Cerebellar nuclear complex (tissue), 1 donor: ENCODE measurements at places on chromosomes 5 and 9.

GRCh38 chr5:62585751-62586150 is 7.1 kb downstream of the LRRC70 start:
- no peak for DNase-seq

- DNase-seq = no peak
Observed at GRCh38 chr9:90921969-90922368, 120.3 kb downstream of the SYK start.

- no peak for DNase-seq
Observed at GRCh38 chr9:98132158-98132557, 13.1 kb upstream of the TRIM14 start.

DNA sequence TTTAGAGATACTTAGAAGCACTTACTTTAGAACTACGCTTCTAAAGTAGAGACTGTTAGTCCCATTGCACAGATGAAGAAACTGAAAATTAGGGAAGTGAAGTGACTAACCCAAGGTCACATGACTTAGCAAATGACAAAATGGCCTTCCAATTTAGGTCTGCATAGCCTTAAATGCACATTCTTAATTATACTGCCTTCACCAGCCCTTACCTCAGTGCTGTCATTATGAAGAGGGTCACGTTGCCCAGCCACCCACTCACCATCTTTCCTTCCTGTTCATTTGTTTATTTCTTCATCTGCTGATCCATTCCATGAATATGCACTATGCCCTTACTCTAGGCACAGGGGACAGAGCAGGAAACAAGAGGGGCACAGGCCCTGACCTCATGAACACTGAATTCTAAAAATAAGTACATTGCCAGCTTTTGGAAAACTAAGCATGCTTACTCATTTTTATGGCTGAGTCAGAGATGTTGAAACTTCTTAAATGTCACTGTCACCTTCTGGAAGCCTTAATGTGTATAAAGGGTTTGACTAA is 8.6 kb downstream of the HAVCR2 start:
- DNase-seq = no peak

DNA sequence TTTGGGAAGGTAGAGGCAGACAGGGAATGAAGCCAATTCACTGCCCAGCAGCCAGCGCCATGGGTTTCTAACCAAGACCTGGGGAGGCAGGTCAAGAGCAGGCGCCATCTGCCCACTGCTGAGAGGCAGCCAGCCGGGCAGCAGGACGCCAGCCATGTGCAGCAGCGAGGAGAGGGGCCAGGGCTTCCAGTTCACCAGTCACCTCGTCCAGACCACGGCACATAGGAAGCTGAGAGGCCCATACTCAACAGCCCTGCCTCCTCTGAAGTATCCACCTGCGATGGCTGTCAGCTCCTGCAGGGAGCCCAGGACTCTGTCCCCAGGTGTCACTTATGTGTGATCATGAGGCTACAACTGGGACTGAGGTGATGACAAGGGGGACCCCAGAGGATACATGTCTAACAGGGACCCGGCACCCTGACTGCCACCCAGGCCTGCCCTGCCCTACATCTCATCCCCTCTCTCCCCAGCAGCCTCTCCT is 30.1 kb downstream of the IPPK start:
- DNase-seq = peak; percentile 53

DNA sequence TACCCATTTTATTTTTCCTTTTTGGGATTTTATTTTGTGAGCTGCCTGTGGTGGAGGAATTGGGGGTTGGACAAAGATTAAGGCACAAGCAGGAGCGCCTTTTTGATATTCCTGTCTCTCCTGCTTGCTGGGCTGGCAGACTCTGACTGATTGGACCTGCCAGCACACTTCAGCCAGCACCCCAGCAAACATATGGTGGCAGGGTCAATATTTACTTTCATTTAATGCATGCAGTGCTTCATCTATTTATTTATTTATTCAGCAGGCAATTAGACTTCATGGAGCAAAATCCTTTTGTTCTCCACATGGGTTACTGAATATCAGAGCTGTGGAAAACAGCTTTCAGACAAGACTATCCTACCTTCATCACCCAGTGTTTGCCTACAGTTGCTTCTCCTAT is 48.4 kb upstream of the EPB41L4A start:
- DNase-seq = no peak

GRCh38 chr5:121834021-121834420 is 17.7 kb upstream of the FTMT start:
- no peak for DNase-seq

GRCh38 chr9:6703898-6704639 is 53.7 kb upstream of the KDM4C start:
- no peak for DNase-seq

- DNase-seq = no peak
Observed at GRCh38 chr9:130539420-130540223, 39.8 kb upstream of the FUBP3 start.

DNA sequence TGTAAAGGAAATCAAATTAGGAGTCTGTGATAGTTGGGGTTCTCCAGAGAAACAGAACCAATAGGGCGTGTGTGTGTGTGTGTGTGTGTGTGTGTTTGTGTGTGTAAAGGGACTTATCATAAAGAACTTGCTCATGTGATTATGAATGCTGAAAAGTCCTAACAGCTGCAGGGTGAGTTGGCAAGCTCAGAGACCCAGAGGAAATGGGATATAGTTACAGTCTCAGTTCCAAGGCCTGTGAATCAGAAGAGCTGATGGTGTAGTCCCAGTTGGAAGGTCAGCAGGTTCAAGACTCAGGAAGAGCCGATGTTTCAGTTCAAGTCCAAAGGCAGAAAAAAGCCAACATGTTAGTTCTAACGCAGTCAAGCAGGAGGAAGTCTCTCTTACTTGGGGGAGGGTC is 214.2 kb downstream of the ELAVL2 start:
- no peak for DNase-seq

DNA sequence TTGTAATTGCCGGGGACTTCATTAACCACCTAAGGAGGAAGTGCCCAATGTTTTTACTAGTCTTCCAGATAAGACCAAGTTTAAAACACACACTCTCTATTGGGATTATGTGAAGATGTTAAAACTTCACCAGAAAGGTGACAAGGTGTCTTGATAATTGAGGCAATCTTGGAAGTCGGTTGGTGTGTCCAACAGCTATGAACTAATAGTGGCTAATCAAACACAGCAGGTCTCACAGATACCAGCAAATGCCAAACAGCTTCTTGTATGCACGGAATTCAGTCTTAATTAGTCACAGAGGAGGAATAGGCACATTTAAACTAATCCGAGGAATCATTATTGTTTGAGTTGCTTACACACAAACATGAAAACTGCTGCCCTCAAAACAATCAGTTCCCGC is 214.5 kb downstream of the SEC61B start:
- DNase-seq = no peak

DNA sequence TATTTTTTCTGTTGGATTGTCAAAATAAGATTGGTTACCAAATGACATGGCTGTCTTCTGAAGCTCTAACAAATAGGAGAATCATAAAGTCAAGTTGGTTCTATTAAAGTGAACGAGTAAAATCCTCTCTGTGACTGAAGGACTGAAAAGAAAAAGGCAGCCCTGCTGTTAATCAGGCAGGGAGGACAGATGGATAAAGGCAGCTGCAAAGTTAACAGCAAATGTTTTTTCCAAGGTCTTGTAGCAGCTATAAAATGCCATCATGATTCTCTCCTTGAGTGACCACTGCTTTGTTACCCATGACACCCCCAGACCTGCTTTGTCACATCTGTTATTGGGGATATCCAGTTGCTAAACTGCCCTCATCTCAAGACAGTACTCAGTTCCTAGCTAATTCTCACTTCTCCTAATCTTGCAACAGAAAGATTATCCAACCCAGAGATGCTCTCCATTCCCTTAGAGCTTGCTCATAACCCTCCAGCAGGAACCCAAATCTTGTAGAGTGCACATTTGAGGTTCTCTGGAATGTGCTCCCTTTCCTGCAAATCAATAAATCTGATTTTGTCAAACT is 89.7 kb upstream of the PARP8 start:
- DNase-seq = no peak

- no peak for DNase-seq
Observed at GRCh38 chr9:133709015-133709611, 29.0 kb downstream of the SARDH start.

DNA sequence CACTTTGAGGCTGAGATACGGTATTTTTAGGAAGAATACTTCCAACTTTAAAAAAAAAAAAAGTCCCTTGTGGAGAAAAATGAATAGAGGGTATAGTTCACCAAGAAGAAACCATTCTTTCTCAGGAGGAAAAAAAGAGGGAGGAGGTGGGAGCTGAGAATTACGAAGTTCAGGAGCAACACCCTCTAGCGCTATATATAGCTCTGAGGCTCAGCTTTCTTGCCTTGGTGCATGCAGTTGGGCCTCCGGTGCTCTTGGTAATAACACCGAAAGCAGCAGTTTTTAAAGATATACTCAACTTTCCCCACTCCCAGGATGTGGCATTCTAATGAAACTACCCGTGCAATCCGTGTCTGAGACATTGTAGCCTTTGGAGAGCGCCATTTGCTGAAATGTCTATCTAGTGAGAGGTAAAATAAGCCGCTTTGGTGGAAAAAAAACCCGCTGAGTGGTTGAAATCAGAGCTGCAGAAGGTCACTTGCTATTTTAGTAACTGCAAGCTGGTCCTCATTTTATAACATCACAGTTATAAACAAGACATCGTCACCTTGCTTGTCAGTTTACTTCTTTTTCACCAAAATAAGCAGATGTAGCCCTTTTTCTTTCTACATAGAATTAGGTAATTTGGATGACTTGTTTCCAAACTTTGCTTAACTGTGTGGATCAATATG is 156.4 kb downstream of the RORB start:
- DNase-seq = no peak

GRCh38 chr5:168941901-168942300 is 359.0 kb downstream of the SLIT3 start:
- DNase-seq = no peak

GRCh38 chr5:43155394-43156096 is 34.8 kb downstream of the ZNF131 start:
- no peak for DNase-seq

GRCh38 chr9:21856301-21857094 is 54.1 kb downstream of the MTAP start:
- no peak for DNase-seq

DNA sequence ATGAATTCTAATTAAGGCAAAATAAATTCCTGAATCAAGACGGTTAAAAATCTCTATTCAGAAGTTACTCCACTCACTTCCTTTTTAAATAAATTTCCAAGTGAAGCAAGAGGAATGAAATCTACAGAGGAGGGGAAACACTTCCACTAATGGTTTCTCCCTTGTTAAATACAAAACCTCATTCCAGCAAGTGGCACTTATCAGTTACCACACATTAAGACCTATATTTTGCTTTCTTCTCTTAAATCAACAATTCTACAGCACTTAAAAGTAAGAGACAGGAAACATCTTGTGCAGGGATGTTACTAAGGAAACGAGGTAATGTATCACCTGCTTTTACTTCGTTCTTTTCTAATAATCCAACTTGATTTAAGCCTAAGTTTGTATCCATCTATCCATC is 172.6 kb downstream of the RAPGEF6 start:
- no peak for DNase-seq

DNA sequence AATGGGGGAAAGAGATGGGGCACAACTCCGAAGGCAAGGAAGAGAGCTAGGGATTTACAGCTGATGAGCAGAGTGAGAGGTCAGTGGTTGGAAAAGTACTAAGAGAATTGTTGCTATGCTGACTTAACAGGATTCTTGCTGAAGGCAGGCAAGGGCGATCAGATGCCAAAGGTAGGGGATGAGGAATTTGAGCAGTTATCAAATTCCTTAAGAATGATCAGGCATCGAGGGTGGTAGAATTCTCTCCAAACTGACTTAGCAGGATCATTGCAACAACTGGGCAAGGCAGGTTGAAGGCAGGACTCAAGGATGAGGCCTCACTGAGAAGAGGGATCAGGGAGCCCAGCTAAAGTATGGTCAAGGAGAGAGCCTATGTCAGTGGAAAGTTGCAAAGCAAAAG is 171.0 kb downstream of the HSD17B3 start:
- DNase-seq = no peak

- DNase-seq = no peak
Observed at GRCh38 chr5:27020973-27021372, 17.4 kb downstream of the CDH9 start.

DNA sequence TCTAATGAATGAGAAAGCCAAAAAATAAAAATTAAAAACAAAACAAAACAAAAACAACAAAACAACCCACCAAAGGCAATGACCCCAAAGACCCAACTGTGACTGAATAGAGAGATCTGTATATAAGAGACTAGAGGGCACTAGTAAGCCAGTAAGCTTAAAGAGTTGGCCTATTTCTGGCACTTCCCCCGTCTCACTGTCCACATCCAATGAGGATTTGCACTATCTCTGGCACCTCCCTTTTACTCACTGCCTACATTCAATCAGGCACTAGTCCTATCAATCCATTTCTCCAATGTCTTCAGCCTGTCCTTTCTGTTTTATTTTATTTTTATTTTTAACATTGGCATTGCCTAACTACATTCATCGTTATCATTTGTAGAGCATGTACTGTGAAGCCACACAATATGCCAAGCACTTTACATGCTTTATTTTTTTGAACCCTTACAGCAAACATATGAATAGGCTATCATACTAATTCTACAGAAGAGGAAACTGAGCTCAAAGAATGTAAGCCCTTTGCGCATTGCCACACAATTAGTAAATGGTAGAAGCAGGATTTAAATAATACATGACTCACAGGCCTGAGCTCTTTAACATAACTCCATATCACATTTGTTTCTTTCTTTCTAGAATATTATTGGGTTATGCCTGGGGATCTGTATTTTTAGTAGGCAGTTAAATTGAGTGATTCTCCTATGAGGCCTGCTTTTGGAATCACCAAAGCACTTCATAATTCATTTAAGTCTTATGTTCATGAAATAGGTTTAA is 70.0 kb downstream of the C6 start:
- no peak for DNase-seq

- DNase-seq = no peak
Observed at GRCh38 chr9:84893419-84894128, 224.0 kb downstream of the NTRK2 start.

DNA sequence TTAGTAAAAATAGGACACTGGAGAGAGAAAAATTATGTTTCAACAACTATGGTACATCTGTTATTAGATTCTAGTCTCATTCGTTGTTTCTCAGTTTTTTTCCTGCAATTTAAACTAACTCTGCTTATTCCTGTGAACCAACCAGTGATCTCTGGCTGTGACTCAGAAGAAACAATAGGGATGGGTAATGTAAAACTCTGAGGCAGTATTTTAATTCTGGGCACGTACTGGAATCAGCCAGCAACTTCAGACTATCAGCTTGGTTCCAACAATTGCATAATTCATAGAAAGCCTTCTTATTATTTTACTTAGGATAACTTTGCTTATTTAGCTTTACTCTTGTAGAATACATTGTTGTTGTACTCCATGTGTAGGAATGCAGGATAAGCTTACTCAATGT is 28.8 kb downstream of the MLLT3 start:
- no peak for DNase-seq

- DNase-seq = no peak
Observed at GRCh38 chr5:167598166-167598565, 693.3 kb upstream of the WWC1 start.

DNA sequence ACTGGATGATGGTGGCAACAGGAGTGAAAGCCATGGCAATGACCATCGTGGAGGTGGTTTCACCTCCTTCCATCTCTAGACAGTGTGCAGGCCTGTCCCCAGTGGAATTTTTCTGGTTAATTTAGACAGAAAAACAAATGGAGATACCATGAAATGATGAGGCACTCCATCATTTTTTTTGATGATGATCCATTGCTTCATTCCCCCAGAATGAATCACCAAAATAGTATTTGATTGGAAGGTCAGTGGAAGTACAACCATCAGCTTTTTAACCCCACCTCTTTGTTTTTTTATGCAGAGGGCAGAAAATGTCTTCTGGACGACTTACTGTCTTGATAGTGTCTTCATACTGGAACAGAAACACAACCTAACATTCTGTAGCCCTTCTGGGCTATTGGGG is 42.6 kb upstream of the ADRA1B start:
- no peak for DNase-seq

- DNase-seq = peak; percentile 16
Observed at GRCh38 chr9:124771867-124772679, 962 bp upstream of the NR6A1 start.
